Occipital lobe (tissue), 3 donors: ENCODE measurements at places on chromosomes 1 and 21.
A peak's percentile ranks its signal among the peaks of the same experiment; 100 is the strongest.

DNA sequence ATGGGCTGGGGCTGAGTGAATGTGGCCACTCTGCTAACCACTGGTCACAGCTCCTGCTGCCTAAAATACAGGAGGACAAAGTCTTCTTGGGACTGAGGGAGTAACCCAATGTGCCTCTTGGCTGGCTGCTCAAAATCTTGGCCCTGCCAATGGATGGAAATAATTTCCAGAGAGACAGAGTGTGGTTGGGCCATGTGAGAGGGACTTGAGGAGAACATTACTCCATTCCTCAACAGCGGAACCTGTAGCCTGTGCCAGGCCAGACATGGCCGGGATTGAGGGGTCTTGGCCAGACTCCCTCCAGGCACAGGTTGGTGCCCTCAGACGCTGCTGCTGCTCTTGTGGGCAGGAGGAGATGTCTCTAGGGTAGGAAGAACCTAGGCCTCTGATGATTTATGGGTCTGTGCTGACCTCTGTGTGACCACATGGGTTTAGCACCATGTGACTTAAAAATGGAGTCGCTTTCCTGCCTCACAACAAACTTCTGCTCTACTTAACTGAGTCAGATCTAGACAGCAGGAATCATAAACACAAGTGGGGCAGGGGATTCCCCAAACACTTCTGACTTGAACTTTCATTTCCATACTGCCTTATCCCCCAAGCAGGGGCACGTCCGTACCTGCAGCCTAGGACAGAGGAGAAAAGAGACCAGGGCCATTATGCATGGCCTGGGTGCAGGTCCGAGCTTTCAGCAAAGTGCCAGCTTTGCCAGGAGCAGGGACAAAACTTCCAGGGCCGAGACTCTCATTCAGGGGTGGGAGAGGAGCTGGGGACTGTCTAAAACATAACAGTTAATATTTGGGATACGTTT lies 79.2 kb downstream of the CD34 start:
- DNase-seq: no peak

- no peak for DNase-seq
Measured at GRCh38 chr21:16979574-16979973, 533.3 kb upstream of the CXADR start.

DNA sequence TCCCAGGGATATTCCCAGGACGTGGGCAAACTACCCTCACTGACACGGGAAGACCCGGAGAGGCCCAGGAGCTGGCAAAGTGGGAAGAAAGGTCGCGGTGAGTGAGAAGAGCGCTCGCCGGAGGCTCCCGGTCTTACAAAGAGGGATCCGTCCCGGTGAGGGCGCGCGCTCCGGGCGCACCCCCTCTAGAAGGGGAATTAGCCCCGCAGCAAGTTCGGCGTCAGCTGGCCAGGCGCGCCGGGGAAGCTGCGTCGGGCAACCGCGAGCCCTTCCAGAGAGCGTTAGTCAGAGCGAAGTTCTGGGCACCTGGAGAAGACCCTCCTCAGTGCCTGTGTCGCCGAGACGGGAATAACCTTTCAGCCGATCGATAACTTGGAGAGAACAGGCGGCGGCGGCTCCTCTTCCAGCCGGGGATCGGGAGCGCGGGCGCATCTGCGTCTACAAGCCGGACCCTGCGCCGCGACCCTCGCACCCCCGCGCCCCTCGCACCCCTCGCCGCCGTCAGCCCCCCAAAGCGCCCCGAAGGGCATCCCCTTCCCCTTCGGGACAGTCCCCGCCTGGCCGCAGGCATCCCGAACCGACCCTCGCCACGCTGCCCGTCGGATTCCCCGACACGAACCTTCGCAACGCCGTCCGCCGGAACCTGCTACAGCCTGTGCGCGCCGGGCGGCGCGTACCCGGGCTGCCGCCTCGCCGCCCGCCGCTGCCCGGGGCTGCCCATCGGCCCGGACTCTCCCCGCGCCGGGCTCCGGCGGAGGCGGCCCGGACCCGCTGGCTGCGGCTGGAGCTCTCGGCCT lies 485 bp downstream of the SIPA1L2 start:
- DNase-seq: no peak

DNA sequence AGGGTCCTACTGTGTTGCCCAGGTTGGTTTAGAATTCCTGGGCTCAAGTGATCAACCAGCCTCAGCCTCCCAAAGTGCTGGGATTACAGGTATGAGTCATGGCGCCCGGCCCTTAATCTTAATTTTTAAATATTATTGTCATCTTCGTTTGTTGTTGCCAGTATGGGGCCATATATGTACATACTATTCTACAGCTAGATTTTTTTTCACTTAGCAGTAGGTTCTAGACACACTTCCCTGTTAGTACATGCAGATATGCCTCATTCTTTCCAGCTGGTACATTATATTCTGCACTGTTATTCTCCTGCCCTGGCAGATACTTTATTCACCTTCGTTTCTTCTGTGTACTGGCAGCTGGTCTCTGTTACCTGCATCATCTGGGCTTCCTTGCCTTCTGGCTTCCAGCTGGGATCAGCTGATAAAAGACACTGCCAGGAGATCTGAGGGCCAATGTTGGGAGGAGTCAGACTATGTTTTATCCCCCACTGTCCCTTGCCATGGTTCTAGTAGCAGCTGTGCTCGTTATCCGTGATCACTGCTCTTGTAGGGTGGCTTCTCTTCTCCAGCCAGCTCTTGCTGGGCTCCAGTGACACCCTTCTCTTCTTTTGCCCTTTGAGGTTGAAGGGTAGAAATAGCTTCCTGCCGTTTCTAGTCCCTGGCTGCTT lies 24.7 kb downstream of the ST3GAL3 start:
- DNase-seq: no peak

DNA sequence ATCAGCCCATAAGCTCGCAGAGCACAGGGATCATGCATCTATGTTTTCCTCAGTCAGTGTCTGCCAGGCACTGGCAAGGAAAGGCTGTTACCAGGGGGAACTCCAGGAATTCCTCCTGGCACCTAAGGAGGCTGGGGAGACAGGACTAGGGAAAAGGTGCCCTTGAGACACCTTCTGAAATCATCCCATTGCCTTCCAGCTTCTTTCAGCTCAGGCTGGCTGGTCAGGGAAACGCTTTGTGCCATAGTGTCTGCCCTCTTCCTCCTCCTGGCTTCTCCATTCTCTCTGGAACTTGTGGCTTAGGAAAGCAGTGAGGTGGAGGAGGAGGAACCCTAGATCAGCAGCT lies 13.8 kb downstream of the LMNA start:
- DNase-seq: no peak

- DNase-seq: no peak
Measured at GRCh38 chr1:222124602-222125001, 382.7 kb upstream of the DUSP10 start.

- DNase-seq: no peak
Measured at GRCh38 chr1:101907264-101907663, 89.5 kb downstream of the OLFM3 start.

GRCh38 chr1:202505356-202505755 lies 156.9 kb downstream of the PPP1R12B start:
- no peak for DNase-seq

DNA sequence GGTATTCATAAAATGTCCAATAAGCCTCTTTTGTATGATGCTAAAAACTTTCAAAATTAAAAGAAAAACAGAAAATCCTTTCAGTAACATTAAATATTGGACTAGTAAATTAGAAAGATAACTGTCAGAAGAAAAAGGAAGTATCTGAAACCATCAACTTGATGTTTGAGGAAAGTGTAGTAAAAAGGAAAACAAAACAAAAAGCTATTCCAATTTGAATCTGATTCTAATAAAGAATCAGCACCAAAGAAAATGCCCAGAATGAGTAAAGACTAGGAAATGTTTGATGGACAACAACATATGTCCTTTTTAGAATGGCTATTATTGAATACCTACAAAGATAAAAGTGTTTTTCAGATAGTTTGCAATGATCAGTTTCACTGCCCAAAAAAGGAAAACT lies 79.9 kb upstream of the RBM34 start:
- DNase-seq: no peak

DNA sequence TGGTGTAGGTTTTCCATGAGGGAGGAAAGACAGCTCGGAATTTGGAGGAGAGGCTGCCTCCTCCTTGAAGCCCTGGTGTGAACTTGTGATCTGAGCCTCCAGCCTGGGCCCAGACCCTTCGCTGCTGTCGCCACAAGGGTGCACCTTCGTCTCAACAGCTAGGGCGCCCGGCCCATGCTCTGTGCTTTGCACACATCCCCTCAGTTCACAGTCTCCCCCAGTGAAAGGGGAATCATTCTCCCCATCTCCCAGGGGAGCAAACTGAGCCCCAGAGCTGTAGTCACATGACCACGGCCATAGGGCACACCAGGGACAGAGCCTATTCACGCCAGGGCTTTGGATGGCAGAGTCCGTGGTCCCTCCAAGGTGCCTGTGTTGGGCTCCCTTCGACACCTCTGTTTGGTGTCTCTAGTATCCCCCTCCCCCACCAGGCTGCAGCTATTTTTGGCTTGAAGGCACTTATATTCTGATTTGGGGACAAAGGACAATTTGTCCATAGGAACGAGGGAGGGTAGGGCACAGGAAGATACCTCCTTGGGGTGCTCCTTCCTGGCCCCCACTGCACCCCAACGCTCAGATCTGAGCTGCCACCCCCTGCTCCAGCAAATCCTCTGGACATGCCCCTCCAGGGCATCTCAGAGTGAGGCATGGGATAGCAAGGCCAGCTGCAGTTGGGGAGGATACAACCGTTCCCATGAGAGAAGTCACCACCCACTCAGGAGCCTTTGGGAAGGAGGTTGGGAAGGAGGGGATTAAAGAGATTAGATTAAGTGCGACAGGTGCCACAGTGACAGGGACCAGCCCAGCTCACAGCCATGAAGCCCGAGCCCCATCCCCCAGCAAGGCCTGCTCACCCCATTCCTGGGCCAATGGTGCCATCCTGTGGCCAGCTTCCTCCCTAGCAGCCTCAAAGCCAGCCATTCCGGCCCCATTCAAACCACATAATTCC lies 15.7 kb downstream of the MATN1 start:
- peak; percentile 70 for DNase-seq

DNA sequence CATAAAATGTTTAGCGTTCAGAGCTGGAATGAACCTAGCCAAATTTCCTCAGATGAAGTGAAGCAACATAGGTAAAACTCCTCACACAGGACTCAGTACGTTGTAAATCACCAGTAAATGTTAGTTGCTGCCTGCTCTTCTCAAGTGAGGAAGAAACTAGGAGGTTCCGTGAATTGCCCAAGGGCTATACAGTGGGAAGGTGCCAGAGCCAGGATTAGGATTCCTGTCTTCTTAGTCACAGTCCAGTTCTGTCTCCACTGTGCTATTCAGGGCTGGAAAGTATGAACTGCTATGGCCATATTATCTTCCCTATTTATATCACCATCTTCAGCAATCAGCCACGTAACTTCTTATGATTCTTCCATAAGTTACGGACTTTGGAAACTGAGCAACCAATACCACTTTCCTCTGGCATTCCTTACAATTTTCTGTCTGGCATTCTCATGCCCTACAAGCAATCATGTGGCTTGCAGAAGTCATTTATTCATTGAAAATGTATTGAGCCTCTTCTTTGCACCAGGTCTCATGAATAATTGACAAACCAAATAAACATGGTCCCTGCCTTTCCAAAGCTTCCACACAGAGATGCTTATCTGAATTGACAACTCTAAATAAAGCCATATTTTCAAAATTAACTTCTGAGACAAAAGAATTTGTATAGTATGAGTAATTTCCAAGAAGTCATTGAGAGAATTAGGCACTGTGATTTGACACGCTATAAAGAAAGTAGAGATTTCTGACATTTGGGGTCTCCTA lies 271.6 kb upstream of the SGIP1 start:
- no peak for DNase-seq

DNA sequence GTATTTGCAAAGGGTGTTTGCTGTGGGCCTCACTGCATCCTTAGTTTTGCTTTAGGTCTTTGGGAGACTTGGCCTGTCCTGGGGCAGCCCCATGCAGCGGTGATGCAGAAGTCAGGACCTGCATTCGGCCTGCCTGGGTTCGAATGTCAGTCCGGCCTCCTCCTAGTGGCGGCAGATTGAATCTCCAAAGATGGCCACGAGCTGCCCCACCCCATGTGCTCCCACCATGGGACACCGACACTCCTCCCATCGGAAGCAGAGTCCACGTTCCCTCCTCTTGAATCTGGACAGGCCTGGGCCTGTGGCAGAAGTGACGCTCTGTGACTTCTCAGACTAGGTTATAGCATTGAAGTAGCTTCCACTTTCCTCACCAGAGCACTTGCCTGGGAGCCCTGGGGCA lies 16.3 kb upstream of the NPPB start:
- no peak for DNase-seq

DNA sequence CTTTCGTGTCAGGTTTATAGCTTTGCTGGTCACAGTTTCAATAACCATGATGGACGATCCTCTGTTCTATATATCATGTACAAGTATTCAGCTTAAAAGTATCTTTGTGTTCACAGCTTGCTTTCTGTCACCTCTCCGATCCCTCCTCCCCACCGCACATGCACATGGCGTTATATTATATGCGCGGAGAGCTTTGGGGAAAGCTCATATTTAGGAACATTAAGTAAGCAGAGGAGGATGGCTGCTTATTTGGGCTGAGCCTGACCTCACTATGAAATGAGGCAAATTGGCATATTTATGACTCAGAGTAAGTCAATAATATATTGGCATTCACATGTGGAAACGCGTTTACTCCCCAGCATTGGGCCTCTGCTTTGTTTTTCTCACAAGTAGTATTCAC lies 360.5 kb downstream of the HLX start:
- DNase-seq: no peak

GRCh38 chr1:175976865-175977642 lies 230.0 kb downstream of the COP1 start:
- DNase-seq: no peak

DNA sequence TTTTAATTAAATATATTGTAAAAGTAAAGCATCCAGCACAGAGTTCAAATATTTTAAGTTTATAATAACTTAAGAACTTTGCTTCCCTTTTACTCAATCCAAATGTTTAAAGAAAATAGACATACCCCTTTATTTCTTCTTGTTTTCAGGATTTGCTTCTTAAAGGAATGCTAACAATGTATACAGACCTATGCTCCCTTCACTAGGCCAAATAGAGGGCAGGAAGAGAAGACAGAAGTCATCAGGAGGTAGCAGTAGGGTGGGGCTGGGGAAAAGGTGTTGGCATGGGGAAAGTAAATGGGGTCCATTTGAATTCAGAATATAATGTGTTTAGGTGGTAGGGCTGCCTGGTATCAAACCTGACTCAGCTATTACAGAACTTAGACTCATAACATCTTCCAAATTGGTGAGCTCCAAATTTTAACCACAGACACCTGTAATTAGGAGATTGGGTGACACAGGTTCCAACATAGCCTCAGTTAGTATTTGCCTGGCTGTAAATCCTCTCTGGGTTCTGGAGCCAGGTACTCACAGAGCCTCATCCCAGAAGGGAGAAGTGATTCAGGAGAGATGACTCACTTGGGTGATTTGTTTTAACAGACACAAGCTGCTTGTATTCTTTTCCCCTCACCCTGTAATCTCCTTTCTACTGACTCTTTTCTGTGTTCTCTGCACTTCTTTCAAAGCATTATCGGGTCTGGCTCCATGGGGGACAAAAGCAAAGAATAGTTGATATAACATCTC lies 60.1 kb upstream of the DUSP10 start:
- DNase-seq: no peak

DNA sequence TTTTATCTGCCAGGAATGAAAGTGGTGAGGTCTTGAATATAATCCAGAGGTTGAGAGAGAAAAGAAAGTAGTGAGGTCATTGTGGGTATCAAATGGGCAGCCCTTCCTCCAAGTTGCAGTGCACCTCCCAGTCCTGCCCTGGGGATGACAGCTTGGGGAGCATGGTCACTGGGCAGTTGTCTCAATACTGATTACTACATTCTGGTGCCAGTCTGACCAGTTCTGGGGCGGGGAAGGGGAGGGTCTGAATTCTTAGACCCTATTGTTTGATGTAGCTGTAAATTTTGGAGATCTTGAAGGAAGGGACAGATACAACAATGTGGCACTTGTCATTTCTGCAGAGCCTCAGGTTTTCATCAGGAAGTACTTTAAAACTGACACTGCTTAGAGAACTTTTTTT lies 11.2 kb downstream of the SLFNL1 start:
- DNase-seq: no peak
